ENCODE measurements at places on chromosomes 6 and 20.

DNA sequence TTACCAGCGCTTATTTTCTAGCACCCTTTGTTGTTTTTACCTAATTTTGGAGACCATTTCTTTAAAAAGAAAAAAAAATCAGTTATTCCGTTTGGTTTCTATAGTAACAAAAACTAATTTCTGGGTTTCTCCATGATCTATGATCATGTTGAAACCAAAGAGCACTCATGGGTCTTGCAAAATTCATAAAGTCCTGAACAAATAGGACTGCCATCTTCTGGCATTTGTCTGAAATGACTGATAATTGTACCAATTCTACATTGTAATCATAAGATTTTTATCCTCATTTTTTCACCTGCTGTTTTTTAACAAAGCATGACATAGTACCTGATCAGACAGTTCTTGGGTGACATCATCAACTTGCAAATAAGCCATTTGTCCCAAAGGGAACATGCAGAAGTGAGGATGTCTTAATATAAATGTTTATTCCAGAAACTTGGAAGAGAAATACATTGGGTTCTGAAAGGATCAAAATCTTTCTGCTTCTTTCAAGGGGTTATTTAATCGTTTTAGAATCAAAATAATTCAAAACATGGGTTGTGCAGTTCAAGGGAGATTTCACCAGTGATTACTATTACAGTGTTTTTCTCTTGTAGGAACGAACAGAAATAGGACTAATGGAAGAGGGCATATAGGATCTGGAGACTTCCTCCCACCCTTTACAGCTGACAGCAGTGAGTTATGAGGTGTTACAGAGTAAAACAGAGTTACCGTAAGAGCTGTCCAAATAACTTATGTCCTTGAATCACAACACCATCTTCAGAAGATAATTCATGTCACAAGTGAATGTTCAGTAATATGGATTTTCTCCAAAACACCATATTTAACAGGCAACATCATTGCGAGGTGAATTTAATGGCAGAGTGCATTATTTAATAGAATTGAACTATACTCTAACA is 87.1 kb upstream of the GJE1 start:
- DNase-seq = peak; percentile 48

GRCh38 chr6:31559958-31560696 is 12.0 kb upstream of the LTA start:
- DNase-seq = peak; percentile 79

GRCh38 chr20:366041-366718 is 14.4 kb upstream of the TRIB3 start:
- DNase-seq = no peak

DNA sequence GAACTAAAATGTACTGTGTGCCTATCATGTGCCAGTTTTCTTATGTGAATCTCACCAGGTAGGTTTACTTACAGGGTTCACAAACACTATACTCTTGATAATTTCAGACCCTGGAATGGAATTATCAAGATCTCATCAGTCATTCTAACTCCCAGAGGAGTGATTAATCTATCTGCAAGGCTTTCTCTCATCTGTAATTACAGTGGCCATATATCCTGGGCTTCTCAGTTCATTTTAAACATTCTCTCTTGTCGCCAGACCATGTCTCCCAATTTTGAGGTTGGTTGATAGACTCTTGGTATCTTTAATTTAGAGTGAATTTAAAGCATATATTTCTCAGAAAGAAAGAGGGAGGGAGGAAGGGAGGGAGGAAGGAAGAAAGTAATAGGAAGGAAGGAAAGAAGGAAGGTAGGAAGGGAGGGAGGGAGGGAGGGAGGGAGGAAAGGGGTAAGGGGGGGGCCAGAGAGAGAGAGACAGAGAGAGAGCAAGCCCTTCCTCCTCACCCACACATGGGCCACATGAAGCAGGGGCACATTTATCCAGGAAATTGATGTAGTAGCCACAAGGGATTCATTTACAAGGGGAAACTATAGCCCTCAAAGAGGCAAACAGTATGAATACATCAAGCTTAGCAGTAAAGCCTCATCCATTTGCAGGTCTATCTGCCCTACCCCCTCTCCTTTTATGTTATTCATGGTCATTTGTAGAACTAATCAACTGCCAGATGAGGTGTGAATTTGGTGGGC is 25.8 kb upstream of the NRSN1 start:
- no peak for DNase-seq

DNA sequence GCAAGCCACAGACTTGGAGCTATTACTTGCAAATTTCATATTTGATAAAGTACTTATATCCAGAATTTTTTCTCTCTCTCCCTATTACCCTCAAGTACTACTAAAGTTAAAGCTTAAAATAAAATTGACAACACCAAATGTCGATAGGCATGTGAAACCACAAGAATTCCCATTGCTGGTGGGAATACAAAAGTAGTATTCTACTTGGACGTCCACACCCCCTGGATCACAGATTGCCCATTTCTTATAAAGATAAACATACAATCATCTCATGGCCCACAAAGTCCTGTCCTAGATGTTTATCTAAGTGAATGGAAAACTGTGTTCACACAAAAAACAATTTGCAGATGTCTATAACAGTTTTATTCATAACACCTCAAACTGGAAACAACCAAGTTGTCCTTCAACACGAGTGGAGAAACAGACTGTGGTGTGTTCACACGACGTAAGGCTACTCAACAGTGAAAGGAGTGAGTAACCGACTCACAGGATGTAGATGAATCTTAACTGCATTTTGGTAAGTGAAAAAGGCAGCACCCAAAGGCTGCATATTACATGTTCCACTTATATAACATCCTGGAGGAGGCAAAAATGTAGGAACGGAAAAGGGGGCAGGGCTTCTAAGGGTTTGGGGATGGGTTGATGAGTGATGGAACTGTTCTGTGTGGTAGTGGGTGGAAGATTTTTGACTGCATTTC is 297.4 kb downstream of the THBS2 start:
- DNase-seq = no peak

GRCh38 chr6:155212616-155213380 is 51.0 kb upstream of the CLDN20 start:
- no peak for DNase-seq

- DNase-seq = no peak
Observed at GRCh38 chr20:59160389-59161115, 3.1 kb upstream of the ZNF831 start.

- DNase-seq = no peak
Observed at GRCh38 chr6:157487110-157487773, 106.3 kb downstream of the ZDHHC14 start.

DNA sequence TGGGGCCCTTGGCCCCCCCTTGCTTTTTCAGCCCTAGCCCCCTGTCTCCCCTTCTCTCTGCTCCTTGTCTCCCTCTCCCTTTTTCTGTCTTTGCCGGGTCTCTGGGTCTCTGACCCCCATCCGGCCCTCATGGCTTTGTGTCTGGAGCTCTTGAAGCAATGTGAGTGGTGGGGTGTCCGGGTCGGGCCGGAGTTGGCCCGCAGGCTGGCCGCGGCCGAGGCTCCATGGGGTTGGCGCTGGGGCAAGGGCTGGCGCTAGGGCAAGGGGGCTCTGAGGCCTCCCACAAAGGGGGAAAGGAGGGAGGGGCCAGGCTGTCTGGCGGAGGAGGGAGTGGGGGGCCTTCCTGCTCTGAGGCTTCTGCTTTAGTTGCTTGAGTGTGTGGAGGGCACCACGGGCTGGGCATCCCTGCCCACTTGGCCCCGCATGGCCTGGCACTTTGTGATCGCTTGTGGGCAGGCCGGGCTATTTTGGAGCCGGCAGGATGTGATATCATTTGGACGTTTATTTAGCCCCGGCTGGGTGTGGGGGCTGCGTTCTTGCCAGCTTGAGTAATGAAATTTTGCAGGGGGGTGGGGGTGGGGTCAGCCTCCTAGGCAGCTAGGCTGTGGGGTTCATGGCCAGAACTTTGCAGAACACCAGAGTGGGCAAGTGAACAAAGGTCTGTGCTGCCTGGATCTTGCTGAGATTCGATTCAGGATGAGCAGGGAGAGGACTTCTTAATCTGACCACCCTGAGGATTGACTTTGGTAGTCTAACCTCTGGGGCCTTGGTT is 78.7 kb upstream of the MYL9 start:
- DNase-seq = peak; percentile 33

- DNase-seq = no peak
Observed at GRCh38 chr6:47254906-47255305, 54.8 kb downstream of the TNFRSF21 start.

GRCh38 chr6:126633373-126633772 is 293.5 kb downstream of the CENPW start:
- DNase-seq = no peak

DNA sequence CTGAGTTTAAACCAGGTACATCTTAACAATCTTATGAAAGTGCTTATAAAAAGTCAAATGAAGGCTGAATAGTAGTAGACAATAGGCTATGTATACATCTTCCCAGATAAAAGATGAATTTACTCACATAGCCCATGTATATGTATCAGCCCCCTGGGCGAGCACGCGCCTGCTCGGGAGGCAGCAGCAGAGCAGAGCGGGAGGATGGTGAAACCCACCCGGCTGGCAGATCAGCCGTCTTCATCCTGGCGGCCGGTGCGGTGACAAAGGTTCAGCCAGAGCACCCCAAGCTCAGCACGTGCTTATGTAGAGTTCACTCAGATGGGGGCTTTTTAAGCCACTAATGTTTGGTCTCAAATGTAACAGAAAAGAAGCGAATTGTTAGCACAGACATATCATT is 184.8 kb downstream of the KIF6 start:
- DNase-seq = no peak

DNA sequence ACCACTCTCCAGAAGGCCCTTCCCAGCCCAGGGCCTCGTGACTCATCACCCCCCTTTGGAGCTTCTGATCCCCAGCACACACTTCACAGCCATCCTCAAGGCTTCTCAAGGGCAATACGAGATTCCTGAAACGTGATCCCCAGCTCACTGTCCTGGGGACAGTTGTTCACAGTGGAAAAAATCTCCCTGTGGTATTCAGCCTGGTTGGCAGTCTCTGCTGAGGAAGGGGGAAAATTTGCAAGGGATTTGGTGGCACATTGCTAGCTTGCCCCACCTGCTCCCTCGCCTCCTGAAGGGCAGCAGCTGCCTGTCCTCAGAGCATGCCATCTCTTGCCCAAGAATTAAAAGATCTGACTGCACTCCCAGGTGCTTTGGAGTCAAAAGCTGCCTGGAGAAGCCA is 20.7 kb upstream of the PKHD1 start:
- DNase-seq = no peak

GRCh38 chr20:46260480-46260879 is 47.8 kb downstream of the CDH22 start:
- DNase-seq = no peak

DNA sequence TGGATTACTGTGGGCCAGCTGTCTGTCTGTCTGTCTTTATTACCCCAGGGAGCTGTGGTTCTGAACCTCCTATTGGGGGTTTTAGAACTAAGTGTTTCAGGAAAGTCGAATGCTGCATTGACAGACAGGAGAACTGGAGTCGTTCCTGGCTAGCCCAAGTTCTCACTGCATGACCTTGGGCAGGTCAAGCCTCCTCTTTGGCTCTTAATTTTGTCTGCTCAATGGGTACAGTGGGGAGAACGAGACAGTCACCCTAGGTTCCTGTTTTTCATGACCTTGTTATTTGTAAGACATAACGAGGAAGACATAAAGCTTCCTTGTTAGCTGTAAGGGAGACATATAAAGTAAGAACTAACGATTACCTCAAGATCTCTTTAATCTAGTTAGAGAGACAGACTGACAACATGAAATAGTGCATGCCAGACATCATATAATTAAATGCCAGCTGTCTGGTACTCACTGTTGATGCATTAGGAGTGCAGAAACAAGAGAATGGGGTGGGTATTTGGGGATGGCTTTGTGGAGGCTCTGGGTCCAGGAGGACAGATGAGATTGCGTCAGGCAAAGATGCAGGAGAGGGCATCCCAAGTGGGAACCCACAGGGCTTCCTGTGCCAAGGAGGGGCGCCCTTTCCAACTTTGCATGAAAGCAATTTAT is 3.7 kb upstream of the CCDC167 start:
- DNase-seq = no peak

GRCh38 chr6:18323935-18324705 is 59.8 kb upstream of the DEK start:
- DNase-seq = peak; percentile 54

DNA sequence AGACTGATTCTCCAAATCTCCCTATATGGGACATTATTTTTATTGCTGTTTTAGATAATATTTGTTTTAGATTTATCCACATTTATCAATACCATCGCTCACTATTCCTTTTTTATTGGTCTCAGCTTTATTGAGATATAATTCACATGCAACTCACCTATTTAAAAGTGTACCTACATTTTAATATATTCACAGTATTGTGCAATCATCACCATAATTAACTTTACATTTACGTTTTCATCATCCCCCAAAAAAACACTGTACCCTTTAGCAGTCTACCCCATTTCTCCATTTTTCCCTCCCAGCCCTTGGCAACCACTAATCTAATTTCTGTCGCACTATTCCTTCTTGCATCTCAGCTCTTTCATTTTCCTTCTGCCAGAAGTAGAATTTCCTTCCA is 110.8 kb upstream of the HDAC2 start:
- no peak for DNase-seq

DNA sequence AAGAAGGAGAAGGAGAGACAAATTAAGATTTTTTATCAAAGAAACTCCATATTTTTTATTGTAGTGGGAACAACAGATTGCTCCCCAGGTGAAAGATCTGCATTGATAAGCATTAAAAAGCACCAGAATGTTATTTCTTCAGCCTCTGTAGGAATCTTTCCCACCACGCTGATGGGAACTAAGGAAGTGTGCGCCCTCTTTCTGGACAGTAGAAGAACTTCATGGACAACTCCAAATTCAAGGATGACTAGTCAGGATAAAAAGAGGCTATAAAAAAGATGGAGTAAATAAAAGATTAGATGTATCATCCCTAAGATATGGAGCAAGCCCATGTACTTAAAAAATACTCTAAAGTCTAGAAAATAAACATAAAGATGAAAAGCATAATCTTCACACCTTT is 45.8 kb upstream of the PAK5 start:
- no peak for DNase-seq

GRCh38 chr20:3994125-3994524 is 21.2 kb downstream of the RNF24 start:
- no peak for DNase-seq

DNA sequence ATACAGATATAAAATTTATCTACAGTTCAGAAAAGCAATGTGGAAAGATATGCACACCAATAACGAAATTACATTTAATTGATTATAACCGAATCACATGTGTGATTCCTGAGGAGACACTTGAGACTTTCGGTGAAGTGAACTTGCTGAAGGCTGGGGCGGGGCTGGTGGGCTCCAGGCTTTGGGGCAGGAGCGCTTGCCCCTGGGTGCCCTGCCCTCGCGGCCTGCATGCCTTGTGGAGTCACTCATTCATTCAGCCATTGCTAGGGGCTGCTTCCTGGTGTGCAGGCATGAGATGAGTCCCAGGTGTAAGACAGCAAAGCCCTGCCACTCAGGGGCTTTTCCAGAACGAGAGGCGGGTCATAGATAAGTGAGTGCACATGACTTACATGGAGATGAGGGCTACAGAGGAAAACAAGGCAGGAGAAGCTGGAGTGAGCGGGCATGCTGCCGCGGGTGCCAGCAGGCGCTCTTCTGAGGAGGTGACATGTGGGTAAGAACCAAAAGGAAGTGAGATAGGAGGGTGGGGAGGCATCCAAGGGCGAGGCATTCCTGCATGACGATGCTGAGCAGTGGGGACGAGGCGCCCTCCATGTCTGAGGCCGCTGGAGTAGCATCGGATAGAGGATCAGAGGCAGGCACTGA is 88.7 kb downstream of the BMP7 start:
- no peak for DNase-seq
